ENCODE measurements at places on chromosomes 11 and 22.

DNA sequence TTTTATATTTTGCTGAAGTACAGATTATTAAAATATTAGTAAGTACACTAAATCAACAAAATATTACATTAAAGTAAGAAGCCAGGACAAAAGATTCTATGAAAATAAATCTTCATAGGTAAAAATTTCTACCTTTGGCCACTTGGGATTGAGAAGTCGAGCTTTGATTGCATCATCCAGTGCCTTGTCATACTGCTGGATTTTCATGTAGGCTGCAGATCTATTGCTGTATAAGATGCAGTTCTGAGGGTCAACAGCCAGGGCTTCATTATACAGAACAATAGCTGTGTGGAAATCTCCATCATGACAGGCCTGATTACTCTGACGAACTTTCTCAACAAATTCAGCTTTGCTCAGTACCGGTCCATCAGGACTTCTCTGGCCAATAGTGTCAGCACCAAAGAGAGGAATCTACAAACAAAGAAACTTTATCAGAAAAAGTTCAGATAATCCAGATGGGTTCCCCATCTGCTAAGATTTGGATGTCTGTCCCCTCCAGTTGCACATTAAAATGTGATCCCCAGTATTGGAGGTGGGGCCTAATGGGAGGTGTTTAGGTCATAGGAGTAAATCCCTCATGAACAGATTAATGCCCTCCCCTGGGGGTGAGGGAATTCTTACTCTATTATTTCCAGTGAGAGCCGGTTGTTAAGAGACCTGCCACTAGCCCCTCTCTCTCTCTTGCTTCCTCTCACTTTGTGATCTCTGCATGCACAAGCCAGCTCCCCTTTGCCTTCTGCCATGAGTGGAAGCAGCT lies 50.0 kb downstream of the TTC28 start:
- DNase-seq: no peak

GRCh38 chr11:41250408-41250935 lies 209.0 kb downstream of the LRRC4C start:
- no peak for DNase-seq

GRCh38 chr11:65329944-65330403 lies 3.7 kb upstream of the DPF2 start:
- DNase-seq: peak; percentile 57

- no peak for DNase-seq
Measured at GRCh38 chr22:24350627-24351026, 76.8 kb upstream of the ADORA2A start.

GRCh38 chr11:31689559-31689958 lies 121.6 kb downstream of the PAX6 start:
- no peak for DNase-seq

DNA sequence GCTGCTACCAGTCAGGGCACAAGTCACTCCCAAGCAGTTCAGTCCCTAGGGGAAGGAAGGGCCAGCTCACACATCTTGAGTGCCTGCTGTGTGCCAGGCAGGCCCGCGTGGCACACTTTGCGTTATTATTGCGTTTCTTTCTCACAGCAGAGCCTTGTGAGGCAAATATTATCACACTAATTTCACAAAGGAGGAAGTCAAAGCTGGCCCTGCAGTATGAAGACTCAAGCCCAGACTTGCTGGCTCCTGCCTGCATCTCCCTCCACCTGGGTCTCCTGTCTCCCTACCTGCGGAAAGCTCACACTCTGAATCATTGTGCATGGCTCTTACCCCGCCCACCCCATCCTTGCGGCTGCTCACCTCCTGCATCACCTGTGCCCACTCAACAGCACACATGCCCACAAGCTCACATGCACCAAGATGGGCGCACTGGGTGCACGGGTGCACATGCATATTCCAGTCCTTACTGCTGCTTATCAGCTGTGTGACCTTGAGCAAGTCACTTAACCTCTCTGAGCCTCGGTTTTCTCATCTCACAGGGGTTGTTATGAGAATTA lies 31.7 kb upstream of the P2RY2 start:
- DNase-seq: no peak

GRCh38 chr11:41872426-41872825 lies 413.0 kb upstream of the LRRC4C start:
- DNase-seq: no peak

DNA sequence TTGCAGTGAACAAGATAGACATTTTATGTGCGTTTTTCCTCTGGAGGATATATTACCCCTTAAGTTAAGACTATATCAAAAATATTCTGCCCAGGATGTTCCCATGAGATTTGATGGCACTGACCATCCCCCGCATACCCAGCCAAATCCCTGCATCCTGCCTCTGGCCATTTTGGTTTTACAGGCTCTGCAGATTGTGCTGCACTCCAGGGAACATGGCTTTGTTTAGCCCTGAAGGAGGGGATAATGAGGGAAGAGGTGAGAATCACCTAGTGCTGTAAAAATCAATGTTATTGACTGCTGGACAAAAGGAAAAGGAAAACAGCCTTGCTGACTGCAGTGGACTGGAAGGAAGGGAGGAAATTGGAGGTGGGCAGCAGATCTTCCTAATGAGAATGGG lies 717.4 kb downstream of the DLG2 start:
- DNase-seq: no peak

- peak; percentile 57 for DNase-seq
Measured at GRCh38 chr22:24156141-24156912, 25.0 kb upstream of the SUSD2 start.

DNA sequence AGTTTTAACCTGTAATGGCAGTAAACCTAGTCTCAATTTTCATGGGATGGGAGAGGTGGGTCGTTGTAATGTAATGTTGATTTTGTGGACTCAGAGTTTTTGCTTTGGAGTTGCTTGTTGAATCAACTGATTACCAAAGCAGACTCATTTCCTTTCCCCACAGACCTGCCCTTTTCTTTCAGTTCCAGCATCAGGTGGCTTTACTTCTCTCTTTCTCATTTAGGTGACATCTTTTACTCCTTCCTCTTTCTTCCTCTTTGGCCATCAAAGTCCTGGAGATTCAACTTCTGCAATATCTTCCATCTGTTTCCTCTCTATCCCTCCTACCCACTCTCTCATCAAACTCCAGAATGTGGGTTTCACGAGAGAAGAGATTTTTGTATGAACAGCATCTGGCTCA lies 313.9 kb downstream of the TMEM135 start:
- no peak for DNase-seq

DNA sequence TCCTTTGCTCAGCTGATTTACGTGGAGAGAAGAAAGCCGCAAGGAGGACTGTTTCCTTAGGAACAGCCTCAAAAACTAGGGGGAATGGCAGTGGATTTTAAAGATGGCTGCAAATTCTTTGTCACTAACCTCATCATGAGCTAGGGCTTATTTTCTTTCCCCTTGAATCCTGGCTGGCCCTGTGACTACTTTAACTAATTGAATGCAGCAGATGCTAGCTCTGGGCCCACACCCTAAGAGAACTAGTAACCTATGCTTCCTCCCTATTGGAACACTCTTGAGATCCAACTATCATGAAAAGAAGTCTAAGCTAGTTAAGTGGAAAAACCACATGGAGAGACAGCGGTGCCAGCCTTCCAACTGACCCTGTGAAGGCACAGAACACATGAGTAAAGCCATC lies 421.3 kb upstream of the NARS2 start:
- DNase-seq: no peak

DNA sequence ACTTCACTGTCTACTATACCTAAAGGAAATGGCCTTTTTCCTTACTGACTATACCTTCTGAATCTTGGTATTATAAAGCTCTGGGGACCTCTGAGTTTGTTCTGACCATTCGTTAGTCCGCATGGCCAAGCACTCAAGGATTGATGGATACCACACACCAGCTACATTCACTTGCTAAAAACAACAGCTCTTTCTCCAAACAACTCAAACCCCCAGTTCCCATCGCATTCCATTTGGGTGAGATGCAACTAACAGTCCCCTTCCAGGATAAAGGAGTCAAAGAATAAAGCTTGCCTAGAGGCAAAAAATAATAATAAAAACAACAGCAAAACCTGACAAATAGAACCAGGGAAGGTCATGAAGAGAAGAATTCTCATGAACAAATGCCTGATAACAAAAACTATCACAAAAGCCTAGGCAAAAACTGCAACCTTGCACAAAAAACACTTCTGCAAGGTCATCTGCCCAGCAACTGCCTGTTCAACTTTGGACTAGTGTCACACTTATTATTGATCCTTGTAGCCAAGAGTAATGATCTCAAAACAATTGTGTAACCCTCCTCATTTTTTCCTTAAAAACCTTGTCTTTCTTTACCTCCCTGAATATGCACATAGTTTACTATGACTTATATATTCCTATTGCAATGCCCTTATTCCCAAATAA lies 139.0 kb upstream of the GUCY1A2 start:
- DNase-seq: no peak

- DNase-seq: no peak
Measured at GRCh38 chr11:117878939-117879475, 2.5 kb upstream of the FXYD6 start.

- DNase-seq: no peak
Measured at GRCh38 chr22:28441720-28442263, 237.8 kb downstream of the TTC28 start.

DNA sequence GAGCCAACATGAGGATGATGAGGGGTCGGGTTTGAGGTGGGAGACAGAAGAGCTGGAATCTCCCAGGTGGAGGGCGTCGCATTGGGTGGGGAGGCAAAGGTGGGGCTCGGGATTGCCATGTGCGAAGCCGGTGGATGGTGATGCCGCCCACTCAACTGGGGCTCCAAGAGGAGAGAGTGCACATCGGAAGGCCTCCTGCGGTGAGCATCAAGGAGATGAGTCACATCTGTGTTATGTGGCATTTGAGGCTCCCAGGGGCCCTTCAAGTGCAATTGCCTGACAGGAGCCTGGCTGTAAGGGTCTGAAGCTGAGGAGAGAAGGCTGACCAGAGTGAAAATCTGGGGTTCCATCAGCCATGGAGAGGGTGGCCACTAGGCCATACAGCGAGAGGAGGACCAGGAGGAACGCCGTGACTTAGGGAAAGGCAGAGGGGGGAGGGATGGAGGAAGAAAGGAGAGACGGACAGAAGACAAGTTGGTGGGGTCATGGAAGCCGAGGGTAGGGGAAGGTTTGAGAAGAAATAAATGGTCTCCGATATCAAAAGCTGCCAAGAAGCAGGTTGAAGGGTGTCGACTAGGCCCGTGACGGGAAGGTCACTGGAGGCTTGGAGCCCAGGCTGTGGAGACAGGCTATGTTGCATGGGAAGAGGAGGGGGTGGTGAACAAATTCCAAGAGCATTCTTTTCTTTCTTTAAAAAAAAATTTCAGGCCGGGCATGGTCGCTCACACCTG lies 21.3 kb downstream of the RASD2 start:
- no peak for DNase-seq

DNA sequence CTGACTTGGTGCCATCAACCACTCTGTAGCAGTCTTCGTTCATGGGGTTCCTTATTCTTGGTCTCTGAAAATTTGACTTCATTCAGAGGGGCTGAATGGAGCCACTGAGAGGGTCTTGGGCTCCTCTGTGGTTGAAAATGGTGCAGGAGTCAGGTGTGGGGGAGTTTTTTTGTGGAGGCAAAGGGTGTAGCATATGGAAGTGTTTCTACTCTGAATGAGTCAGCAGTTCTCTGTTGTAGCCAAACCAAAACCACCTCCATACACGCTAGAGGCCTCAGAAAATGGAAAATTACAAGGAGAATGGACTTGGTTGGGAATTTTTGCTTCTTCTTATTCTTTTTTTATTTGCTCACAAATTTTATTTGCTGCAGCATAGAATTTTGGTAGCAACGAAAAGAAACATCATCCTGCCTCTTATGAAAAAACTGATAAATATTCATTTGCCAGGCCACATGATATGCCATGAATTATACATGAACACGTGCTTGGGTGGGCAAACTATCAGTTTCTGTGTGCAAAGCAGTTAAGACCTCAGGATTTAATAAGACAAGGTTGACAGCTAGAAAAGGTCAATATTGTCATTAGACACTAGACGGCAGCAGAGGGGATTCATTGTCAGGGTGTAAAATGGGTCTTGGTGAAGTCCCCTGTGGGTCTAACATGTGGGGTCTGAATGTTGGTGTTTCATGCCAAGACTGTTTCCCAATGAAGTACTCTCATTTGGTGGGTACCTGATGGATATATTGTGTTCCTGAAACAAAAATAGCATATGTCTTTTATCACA lies 111.7 kb downstream of the MYO18B start:
- no peak for DNase-seq

DNA sequence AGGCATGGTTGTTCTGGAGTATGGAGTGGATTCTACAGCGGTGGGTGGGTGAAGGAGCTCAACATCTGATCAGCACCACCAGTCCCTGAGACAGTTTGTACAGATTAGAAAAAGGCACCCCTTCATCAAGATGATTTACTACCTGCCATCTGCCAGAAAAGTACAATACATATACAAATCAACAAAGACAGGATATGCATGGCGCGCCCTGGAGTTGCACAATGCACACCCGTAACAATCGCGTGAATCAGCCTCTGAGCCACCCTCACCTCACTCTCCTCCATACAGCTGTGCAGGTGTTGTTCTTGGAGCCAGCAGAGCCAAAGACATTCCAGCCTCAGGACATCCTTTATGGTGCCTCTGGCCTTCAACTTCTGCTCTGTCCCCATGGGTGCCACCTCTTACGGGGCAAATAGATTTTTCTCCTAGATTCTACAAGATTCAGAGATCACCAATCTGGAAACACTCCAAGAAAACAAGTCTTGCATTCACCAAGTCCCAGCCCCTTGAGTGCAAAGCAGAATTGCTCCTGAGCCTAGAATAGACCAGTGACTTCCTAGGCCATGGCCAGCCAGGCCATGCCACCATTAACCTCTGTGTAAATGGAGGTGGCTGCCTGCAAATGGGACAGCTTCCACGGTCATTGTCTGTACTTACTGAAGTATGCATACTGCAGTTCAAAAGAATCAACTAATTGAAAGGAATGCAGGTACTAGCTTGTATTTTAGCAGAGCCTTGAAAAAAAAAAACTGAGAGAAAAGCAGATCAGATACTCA lies 490.9 kb downstream of the SOX6 start:
- no peak for DNase-seq

DNA sequence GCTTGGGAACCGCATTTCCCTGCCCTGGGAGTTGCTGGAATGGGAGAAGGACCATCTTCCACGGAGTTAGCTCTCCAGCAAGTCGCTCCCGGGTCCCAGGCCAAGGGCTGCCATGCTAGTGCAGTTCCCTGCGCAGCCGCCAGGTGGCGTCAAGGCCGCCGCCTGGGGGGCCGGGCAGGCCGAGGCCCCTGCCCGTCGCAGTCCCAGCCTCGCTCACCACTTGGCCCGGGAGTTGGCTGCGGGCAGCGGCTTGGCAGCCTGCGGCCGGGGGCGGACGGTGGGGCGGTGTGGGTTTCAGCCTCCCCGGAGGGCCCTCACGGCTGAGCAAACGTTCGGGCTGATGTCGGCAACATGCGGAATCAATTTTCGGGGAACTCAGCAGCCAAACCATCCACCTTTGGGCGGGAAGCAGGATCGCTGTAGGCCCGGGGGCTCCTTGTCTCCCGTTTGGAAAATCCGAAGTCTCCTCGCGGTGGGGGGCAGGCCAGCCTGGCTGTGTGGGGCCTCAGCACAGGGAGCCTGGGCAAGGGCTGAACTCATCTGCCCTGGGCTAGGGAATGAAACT lies 415.1 kb downstream of the SOX6 start:
- no peak for DNase-seq

GRCh38 chr11:73218106-73218829 lies at the start of gene P2RY2:
P2RY2 (plus strand) TSS chr11:73218281; CDS start chr11:73234160, 15,879 bp downstream.
- no peak for DNase-seq
